Testis (tissue), 5 donors: ENCODE measurements at places on chromosomes 7 and 10.
A peak's percentile ranks its signal among the peaks of the same experiment; 100 is the strongest.

DNA sequence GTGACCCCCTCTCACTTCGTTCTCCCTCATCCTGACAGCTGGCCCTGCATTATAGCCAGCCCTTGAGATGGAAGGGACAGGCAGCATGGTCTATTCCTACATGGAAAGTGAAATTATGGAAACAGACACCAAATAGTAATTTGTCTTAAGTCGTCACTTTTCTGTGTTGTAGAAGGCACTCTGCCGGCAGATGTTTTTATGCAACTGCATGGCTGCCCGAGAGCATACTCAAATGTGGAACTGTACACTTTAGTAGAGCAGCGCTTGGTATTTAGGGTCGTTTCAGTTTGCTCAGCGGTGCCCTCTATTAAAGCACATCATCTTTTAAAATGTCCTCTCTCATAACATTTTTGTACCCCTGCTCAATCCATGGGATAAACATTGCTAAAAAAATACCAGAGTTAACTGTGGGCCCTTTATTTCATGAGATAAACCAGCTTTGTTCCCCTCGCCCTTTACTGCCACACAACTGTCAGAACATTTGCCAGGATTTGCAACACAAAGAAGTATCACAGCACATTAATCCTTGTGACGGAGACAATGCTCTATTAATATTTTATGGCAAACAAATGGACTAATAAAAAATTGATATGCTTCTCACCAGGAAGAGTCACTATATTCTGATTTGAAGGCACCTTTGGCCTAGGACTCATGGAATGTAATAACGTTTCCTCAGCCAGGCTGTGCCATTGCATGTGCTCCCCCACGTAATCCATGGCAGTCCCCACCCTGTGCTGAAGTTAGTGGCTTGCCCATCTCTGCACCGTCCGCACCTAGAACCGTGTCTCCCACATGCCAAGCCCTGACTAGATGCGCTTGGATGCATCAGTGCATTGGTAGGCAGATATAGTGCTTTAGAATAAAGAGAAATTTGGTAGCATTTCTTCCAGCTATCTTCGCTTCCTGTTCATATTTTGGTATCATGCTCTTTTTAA lies 221.3 kb downstream of the PAXIP1 start:
- no peak for DNase-seq

- DNase-seq = no peak
These were observed 17.3 kb downstream of the GRM3 start for GRCh38 chr7:86660950-86661462.

GRCh38 chr7:3065724-3066143 lies 22.1 kb upstream of the CARD11 start:
- peak; percentile 56 for DNase-seq

- no peak for DNase-seq
These were observed 691.1 kb downstream of the PHTF2 start for GRCh38 chr7:78489476-78490240.

- DNase-seq = peak; percentile 45
These were observed 20.0 kb downstream of the XPNPEP1 start for GRCh38 chr10:109902992-109903947.

- DNase-seq = no peak
These were observed 316.8 kb upstream of the NFE2L3 start for GRCh38 chr7:25835197-25835596.

DNA sequence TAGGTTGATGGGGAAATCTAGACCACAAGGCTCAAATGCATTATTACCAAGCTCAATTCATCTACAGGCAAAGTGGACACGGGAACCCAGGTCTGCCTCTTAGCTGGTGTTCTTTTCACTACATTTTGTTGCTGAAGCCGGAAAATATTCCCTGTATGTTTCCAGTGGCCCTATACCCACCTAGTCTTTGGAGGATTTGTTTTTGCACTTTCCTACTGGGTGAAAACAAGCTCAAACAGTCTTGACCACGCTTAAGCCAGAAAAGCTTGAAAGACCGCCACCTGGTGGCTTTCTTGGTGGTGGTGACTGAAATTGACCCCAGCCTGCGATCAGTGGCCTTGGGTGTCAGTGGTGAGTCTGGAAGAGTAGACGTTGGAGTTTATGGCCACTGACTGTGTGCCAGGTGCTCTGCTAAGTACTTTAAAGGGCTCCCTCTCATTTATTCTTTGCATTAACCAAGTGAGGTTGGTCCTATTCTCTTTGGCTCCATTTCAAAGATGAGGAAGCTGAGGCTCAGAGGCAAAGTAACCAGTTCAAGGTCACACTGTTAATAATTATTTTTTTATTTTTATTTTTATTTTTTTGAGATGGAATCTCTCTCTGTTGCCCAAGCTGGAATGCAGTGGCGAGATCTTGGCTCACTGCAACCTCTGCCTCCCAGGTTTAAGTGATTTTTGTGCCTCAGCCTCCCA lies 11.1 kb upstream of the CRTAC1 start:
- DNase-seq = peak; percentile 82
